Heart right ventricle (tissue), 16 donors: ENCODE measurements at places on chromosomes 1 and 21.

DNA sequence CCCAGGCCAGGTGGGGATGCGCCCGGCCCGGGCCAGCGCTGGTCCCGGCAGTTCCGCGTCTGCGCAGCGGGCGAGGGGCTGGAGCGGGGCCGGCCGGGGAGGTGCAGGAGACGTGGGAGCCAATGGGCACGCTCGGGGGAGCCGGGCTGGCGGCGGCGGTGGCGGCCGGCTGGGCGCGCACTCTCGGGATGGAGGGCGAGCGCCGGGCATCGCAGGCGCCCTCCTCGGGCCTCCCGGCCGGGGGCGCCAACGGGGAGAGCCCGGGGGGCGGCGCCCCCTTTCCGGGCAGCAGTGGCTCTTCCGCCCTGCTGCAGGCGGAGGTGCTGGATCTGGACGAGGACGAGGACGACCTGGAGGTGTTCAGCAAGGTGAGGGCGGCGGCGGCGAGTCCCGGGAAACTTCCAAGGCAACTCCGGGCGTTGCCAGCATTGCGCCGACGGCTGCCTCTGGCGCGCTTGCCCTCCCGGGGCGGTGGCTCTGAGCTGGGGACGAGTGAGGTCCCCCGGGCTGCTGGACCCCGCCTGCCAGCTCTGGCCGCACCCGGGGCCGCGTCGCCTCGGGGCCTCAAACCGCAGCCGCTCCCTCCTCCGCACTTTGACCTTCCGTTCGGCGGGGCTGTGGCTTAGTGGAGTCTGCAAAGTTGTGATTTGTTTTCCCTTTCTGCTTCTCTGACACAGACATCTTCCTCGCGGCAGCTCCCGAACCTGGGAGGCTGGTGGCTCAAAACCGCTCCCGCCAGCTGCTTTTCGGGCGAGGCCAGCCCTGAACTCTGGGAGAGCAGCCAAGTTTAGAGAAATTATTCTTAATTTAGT lies at the start of gene SNX7:
Gene SNX7 (plus strand): TSS at position 178 of the 812 bp plus-strand sequence. CDS start 11 bp downstream, at position 189.
- DNase-seq, result peak; percentile 87

DNA sequence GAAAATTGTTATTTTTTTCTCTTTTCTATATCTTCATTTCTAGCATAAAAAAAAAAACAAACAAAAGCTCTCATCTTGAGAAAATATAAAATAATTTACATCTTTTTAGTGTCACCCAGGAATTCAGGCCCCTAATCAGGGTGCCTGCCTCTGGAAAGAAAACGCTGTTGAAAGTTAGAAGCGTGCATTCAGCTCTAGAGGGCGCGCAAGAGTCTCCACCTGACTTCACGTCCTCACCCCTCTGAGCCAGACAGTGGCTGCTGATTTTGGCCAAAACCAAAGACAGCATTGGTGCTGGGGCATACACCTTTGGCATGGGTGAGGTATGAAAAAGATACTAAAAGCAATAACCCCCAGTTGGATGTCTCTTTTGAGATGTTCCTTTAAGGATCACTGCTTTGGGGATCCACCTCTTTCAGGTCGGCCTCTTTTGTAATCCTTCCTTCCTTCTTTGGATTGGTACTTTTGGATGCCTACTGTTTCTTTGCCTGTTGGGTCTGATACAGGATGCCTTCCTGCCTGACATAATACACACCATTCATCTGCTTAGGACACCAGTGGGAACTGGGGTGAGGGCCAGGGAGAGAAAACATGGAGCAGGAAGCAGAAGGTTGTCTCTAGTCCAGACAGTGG lies 77.6 kb upstream of the CHRM3 start:
- no peak for DNase-seq

DNA sequence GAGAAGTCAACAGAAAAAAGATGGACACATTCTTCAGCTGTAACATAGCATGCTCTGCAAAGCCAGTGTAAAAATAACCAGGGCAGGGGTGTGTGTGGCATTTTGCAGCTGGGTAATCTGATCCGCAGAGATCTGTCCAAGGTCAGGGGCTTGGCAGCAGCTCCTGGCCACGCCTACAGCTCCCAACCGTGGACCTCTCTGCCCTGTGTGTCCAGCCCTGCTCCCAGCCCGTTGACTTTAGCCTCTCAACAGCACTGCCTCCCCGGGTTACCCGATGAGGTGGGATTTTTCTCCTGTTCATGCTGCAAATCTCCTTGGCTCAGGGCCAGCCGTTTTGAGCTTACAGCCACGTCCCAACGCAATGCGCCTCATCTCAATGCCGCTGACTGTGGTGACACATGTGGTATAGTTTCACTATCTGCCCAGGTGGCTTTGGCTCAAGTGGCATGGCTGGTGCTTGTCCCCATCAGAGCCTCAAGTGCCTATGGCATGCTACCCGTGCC lies 68.1 kb downstream of the VWA5B1 start:
- DNase-seq, result peak; percentile 77

GRCh38 chr1:156571919-156572662 lies at the start of gene IQGAP3:
IQGAP3 (minus strand) TSS chr1:156572565; CDS start chr1:156572529, 36 bp downstream.
- DNase-seq, result peak; percentile 90

DNA sequence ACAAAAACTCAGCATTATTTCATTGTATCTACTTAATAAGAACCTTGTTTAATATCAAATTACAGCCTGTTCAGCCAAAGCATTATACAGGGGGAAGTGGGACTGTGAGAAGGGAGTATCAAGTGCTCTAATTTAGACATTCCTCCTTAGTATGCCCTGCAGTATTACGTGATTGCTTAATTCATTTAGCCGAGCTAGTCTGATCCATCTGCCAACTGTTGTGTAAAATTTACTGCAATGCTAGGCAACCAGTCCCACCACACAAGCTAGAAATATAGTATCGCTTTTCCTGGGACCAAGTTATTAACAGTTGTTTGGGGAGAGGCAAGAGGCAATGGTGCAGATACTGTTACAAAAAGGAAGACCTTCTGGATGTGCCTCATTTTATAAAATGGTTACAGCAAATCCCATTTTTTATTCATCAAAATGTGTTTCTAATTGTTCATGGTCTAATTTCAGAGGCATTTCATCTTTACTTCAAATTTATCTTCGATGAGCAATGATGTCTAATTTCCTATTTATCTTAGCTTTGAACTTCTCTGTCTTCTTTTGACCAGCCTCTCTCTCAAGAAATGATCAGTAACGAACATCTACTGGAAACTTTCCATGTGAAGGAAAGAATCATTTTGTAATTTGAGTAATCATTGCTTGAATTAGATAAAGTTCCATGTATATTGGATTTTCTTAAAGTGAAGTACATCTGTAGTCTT lies 283.3 kb downstream of the DUSP10 start:
- DNase-seq, result no peak

DNA sequence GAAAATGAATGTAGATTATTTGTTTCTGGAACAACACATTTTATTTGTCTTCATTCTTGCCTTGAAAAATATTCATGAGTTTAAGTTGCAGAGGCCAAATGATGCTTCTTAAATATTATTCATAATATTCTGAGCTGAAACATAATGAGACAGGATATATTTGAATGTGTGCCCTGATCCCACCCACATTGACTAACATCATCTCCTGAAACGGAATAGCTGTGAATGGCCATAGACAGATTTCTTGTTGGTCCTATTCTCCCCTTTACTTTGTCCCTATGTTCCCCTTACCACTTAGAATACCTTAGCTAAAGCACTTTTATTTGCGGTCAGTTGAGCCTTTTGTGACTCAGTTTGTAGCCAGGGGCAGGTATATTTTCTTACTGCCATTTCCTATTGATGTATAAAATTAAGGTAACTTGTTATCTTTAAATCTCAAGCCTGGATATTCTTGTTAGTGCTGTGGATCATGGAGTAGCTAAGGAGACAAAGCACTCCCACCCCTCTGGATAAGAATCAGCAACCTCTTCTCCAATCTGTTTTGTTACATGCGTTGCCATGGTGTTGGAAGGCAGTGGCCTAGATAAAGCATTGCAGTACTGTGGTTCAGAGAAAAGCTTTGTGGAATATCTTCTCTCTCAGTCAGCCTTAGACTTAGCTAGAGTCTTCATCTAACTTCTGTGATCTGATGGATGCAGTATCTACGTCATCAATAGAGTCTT lies 478.5 kb upstream of the DEPDC1 start:
- no peak for DNase-seq

GRCh38 chr1:151326619-151327222 lies 495 bp downstream of the PI4KB start:
- DNase-seq, result no peak

DNA sequence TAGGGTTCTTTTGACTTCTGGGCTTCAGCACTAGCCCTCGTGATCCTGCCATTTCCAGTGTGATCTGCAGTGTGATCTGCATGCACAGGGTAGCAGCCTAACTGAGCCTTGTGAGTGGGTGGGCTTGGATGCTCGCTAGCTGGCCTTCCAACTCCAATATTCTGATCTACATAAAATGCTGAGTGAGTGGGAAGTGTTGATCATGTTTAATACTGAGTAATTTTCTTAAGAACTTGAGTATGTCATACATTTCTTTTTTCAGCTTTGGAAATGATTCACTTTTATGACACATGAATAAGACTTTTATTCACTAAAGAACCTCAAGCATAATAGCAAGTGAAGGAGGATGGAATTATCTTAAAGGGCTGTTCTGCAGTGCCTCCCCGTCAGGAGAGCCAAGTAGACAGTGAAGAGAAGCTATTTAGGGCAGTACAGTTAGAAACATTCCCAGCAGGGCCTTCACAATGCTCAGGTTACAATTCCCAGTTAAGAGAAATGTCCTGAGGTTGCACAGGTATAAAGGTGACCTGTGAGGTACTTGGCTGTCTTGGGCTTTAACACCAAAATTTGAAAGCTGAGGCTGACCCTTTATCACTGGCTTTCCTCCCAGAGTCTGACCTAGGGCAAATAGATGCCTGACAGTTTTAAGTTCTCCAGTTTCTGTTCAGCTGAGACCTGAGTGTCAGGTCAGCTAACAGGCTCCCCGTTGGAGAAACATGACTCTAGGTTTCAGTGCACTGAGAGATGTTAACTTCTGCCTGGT lies 29.1 kb upstream of the LRRC8C start:
- no peak for DNase-seq

GRCh38 chr1:220094016-220094911 lies at the start of gene IARS2:
IARS2 (plus strand) TSS chr1:220094132; CDS start chr1:220094217, 85 bp downstream.
- DNase-seq, result peak; percentile 88

DNA sequence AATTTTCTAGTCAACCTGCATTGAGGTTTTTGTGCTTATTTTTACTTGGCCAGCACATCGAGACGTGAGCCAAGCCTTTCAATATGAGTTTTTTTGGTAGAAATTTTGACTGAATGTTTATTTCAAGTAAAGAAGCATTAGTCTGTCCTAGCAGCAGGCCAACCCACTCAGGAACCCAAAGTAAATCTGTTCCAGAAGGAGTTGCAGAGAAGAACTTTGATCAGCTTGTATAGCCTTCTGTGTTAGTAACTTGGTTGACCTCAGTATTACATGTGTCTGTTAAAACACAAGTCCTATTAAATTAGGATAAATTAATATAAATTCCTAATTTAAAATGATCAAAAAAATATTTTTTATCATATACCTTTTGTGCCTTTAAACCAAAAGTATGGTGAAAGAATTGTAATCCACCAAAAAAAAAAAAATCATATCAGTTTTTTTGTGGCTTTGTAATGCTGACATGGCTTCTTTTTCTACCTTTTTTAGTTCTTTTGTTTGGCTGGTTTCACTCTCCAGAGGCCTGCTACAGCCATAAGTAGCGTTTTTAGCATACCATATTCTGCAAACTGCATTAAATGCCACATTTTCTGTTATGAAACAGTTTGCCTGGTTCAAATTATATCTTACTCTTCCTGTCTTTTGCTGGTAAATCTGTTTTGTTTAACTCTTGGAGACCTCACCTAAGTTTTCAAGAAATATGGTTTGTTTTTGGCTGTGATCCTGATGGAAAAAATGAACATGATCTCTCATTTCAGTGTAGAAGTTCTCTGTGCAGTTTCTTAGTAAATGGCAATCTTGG lies 39.5 kb downstream of the ATF6 start:
- no peak for DNase-seq

GRCh38 chr1:186904361-186904760 lies 75.6 kb downstream of the PLA2G4A start:
- DNase-seq, result no peak

- no peak for DNase-seq
Measured at GRCh38 chr1:186531561-186532165, 70.7 kb upstream of the PDC start.
